ENCODE measurements at places on chromosomes 3 and 15.

DNA sequence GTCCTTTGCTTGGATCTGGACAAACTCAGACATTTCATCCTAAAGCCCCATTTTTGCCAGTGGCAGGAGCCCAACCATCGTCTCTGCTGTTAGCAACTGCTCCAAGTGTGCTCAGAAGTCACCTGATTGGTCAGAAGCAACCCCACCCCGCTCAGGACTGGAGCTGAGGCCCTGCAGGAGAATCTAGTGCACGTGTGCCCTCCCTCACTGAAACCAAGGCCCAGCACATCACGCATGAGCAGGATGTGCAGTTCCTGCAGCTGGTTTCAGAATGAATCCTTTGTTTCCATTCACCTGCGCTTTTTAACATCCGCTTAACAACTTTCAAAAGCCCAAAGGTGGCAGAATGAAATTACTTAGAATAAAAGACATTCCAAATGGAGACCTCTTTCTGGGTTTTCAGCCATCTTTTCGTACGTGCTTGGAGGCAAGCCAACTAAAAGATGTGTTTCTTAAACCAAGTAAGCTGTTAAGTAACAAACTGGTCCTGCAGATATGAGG, 81.2 kb downstream of the SRGAP3 start:
- DNase-seq, result no peak

- no peak for DNase-seq
Observed at GRCh38 chr3:12175137-12175593, 16.5 kb upstream of the TIMP4 start.

DNA sequence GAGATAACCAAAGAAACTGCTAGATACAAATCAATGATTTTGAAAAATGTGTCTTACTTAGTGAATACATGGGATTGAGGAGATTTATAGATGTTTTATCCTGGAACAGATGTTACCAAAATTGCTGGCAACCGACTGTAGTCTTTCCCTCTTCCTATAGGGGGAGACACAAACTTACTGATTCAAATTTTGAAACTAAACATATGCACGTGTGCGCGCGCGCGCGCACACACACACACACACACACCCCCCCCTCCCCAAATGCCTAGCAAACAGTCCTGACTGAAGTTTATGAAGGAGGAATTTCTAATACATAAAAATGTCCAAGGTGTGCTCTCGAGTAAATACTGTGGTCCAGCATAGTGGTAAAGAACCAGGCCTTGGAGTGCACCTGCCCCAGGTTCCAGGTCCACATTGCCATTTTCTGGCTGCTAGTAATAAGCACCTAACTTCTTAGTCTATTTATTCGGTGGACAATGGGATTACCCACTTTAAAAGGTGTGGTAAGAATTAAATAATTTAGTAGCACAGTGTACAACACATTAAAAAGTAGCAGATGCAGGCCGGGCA, 18.5 kb upstream of the C3orf62 start:
- DNase-seq, result no peak

DNA sequence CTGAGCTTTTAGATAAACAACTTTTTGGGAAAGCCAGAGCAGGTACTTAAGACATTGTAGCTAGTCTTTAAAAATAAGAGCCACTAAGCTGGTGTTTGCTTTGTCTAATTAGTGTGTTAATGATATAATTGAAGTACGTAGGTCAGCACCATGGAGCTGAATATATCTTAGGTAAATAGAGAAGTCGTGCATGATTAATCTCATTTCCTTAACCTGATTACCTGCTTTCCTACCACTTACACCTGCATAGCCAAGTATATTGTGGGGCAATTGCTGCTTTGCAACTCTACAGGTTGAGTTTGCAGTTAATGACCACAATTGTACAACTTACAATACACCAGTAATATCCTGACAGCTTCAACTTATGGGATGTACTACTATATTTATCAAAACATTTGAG, 17.6 kb upstream of the TOPAZ1 start:
- DNase-seq, result no peak

GRCh38 chr3:36677331-36678007, 86.9 kb downstream of the DCLK3 start:
- DNase-seq, result peak; percentile 88

DNA sequence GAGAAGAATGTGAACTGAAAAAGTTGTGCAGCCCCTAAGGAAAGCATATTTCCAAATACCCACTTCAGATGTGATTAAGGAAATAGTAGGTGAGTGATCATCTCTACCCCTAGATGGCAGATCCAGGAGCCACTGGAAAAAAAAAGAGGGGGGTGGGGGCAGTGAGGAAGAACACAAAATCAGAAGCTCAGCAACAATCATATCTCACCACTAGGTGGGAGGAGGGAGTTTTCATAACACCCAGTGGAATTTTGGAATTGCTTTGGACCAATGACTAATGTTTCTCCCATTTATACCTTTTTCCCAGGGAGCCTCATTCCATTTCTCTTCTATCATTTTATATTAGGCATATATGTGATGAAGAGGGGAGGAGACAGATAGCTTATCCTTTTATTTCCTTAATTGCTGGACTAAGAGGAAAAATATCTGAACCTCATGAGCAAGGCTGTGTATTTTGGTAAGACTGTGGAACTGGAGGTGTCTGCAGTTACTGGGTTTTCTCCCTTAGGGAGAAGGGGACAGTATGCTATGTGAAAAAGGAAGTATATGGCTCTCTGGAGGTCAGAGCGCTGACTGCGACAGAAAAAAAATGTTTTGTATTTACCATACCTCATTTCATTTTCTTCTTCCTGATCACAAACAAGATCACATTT, 363.4 kb downstream of the GAP43 start:
- no peak for DNase-seq

DNA sequence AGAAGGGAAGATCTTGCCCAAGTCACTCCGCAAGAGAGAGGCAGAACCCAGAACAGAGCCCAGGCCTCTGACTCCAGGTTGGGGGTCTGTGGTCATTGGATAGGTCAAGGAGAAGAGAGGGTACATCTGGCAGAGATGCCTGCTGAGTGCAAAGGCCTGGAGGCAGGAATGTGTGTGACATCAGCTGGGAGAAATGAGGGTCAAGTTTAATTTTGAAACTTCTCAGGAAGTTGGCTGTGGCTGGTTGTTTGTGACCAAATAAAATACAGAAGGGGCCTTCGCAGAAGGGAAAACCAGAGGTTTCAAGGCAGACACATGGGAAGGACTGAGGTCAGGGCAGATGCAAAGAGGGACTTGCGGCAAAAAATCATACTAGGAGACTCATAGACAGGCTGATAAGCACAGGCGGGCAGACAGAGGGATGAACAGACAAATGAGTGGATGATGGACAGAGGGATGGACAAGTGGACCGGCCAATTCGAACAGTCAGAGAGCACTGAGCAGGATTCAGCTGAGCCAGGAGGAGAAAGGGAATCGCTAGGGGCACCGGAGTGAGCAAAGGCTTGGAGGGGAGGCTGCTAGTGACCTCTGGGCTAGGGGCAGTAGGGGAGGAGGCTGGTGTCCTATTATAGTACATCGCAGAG, 28.8 kb upstream of the CACNA2D2 start:
- no peak for DNase-seq

DNA sequence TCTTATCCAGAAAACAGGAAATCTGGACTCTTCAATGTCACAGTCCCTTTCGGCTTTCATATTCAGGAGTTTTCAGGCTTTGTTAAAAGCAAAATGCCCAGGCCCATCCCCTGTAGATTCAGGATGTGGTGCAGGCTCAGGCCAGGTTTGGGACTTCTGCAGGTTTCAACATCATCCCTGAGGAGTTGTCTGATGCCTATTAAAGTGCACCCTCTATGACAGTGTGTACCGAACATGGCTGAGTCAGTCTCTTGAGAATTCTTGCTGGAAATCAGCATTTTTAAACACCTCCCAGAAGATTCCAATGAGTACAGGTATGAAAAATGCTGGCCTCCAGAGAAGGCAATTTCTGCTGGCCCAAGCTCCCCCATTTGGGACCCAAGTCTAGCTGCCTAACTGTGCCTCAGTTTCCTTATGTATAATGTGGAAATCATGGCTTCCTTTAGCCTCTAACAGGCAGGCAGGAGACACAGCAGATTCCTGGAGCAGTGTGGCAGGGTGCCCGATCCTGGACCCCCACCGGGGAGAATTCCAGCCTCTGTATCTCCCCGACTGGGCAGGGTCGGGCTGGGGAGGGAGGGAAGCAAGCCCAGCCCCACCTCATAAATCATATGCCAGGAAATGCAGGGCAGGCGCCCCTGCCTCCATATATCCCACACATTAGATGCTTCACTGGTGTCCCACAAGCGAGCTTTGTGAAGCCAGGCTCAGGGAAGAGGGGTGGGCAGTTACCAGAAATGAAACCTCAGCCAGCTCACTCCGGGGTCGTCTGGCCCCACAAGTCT, 44.4 kb upstream of the SLC6A11 start:
- DNase-seq, result peak; percentile 53

DNA sequence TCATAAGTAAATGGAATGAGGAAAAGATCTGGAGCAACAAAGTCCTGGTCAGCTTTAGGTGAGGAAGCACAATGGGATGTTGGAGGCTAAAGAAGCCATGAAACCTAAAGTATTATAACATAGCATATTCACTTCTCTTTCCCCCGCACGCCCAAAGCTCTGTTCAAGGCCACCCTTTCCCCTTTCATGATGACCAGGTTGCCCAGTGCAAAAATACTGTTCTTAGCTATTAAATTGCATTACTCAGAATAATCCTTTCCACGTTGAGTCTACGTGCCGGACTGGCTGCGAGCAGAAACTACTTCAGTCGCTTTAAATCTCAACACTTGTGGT, 589 bp upstream of the MAPKBP1 start:
- no peak for DNase-seq

DNA sequence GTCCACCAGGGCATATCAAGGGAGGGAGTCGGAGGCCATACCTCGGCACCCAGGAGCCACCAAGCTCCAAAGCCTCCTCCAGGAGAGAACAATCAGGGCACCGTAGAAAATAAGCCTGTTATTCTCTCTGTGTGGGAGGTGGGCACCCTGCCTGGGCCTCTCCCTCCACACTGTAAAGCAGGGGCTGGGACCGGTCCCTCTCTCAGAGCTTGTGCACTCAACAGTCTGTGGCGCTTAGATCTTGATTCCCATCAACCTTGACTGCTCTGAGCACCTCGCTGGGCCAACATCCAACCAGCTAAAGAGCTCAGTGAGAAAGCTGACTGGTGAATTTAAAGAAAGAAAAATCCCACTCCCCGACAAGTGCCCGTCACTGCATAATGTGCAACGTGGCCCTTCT, 53.0 kb downstream of the PCSK6 start:
- no peak for DNase-seq

DNA sequence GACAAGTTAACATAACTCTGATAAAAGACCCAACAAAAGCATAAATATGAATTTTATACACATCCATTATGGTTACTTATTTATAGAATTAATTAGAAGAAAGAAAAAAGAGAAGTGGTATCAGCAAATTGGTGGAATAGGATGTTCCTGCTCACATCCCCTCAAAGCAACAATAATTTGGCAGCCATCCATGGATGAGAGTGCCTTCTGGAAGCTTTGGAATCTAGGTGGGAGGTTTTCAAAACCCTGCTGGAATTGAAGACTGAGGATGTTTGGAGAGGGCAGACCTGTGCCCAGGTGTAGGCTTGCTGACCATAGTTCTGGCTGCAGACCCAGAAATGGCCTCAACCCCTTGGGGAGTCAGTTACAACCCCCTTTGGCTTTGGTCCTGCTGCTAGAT, 91.2 kb downstream of the EDEM1 start:
- DNase-seq, result no peak

DNA sequence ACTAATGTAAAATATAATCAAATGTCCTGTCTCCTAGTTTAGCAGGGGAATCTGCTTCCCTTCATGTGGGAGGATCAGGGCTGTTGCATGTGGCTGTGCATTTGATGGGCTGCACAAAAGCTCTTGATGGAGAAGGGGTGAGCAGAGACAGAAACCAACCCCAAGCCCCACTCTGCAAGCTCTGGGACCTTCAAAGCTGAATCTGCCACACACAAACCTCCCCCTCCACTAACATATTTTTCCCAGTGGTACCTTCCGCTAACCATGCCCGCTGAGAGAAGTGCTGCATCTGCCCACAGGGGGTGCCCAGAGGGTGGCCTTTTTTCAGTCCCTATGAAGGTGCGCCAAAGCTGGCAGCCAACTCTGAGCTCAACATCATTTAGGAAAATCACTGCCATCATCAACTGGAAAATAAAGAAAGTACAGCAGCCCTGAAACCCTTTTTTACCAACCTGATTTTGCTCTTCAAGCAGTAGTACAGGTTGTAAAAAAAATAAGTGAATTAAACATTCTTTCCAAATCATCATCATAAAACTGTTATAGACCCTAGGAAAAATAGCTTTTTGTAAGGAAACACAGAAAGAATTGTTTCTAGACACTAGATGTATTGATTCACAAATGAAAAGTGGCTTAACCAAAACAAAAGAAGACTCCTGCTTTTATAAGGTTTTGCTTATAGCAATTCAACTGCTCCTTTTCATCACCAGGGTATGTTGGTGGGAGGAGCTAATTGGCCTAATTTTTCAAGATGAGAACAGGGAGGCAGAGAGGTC, 97.0 kb downstream of the HHLA2 start:
- DNase-seq, result no peak

DNA sequence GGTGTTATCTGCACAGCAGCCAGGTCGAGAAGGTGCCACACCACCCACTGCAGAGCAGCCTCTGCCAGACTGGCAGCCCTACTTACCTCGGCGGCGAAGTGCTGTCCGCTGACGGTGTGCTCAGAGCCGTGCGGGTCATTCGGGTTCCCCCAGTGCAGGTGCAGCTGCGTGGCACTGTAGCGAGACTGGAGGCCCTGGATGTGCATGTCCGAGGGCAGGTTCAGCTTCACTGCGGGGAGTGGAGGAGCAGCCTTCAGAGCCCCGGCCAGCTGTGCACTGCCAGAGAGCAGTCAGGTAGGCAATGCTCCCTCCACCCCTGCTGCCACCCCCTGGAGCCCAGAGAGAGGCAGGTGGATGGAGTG, 36.3 kb downstream of the CA12 start:
- no peak for DNase-seq

- DNase-seq, result no peak
Observed at GRCh38 chr3:94619643-94620042, 556.8 kb downstream of the NSUN3 start.

- DNase-seq, result peak; percentile 60
Observed at GRCh38 chr3:11720304-11720898, 76.7 kb upstream of the VGLL4 start.

DNA sequence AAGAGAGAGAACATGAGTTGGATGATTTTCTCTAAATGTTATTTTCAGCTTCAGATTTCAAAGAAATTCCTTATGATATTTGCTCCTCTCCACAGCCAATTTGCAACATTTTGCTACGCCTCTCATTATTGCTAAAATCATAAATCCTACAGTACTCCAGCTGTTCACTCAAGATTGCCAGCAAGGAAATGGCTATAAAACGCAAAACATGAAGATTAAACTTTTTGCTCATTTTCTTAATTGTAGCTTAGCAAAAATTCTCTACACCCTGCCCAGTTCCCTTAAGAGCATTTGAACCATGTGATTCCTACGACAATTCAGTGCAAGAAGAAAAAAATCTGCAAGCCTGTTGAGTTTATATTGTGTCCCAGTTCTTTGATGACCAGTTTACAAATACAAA, 6.8 kb downstream of the CHRNA3 start:
- no peak for DNase-seq

All from epithelial cell of prostate (primary cell).